ENCODE measurements at places on chromosomes 2 and 18.
A peak's percentile ranks its signal among the peaks of the same experiment; 100 is the strongest.

DNA sequence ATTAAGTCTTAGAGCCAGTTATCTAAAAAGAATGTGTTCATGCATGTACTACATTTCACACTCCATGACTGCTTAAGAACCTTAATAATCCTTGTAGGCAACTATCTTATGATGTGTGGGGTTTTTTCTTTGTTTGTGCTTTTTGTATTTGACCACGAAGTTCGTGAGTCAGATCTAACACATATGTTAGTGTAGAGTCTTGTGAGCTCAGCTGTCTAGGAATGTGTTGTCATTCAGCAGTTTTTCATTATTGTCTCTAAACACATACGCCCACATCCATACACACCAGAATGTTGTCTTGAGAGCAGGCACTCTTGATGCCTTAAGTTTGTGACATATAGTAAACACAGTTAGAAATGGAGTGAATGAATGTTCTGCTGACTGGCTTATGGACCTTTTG is 38.4 kb downstream of the CAB39 start:
- peak; percentile 51 for DNase-seq

- DNase-seq = no peak
These were observed 69.5 kb downstream of the CDH20 start for GRCh38 chr18:61402726-61403125.

DNA sequence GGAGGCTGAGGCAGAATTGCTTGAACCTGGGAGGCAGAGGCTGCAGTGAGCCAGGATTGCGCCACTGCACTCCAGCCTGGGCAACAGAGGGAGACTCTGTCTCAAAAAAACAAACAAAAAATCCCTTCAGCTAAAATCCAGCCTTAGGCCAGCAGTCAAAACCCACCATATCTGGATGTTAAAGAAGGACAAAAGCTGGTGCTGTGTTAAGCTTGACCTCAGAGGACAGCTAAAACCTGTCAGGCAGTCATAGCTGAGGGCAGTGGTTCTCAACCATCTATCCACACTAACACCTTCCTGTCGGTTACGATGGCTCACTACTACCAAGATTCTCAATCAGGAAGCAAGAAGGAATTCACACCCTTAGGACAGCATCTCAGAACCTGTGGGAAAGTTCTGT is 9.6 kb downstream of the PTRHD1 start:
- DNase-seq = no peak

DNA sequence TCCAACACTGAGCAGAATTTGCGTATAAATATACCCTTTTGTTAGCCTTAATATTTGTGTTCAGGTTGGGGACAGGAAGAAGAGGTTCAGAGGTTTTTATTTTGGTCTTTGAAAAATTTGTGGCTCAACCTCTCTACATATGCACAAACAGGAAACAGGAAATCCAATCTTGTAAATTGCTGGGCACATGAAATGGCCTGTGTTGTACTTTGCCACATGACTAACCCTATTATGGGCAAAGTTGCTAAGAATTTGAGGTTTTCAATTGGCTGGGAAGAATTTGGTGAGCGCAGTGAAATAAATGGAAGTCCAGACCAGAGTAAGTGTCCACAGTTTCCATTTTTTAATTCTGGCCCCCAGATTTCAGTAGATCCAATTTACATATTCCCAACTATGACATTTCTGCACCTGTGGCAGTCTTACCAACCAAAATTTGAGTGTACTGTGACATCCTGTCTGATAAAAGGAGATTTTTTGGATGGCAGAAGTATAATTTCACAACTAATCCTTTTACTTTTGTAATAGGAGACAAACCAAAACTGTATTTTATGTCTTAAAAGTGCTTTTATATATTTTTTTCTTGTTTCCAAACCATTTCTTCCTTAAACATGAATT is 63.6 kb downstream of the COX7A2L start:
- DNase-seq = no peak

- no peak for DNase-seq
These were observed at the start of gene ACOXL for GRCh38 chr2:110732422-110733413. ACOXL (plus strand) TSS chr2:110732573; CDS start chr2:110768390, 35,817 bp downstream.

GRCh38 chr2:9617296-9617695 is 13.5 kb downstream of the YWHAQ start:
- no peak for DNase-seq

DNA sequence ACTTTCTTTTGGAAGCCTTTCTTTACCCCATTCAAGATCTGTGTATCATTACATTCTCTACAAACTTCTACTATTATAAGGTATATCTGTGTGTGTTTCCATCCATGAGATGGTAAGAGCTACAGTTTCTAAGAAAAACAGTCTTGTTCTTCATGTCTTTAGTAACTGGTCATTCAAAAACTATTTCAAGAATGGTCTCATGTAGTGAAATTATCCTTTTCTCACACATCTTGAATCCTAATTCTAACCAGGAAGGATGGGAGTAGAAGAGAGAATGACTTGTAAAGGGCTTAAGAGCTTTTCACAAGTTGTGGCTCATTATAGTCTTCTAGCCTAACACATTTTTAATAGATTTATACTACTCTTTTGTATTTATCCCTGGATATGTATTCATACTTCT is 47.3 kb downstream of the ROCK1 start:
- DNase-seq = no peak

All from H4 (cell line).